ENCODE measurements at places on chromosomes 13 and 19. TPM values are rescaled to one million over a fixed set of nuclear protein-coding genes. Genes with fewer than 3 reads are reported as not detected.
A peak's percentile ranks its signal among the peaks of the same experiment; 100 is the strongest.

CATSPERD gene
- 6.4 TPM for total RNA-seq

RAB3D gene
- total RNA-seq, result 53.6 TPM

KRTDAP gene
- 0.89 TPM for total RNA-seq

NDFIP2 gene
- total RNA-seq, result 30.0 TPM

CEACAM3 gene
- 4.3 TPM for total RNA-seq

PRTN3 gene
- not detected for total RNA-seq

CFAP97D2 gene
- total RNA-seq, result 1.8 TPM

NCR1 gene
- total RNA-seq, result 2.4 TPM

FPR1 gene
- total RNA-seq, result 105 TPM

GPR12 gene
- not detected for total RNA-seq

DNA sequence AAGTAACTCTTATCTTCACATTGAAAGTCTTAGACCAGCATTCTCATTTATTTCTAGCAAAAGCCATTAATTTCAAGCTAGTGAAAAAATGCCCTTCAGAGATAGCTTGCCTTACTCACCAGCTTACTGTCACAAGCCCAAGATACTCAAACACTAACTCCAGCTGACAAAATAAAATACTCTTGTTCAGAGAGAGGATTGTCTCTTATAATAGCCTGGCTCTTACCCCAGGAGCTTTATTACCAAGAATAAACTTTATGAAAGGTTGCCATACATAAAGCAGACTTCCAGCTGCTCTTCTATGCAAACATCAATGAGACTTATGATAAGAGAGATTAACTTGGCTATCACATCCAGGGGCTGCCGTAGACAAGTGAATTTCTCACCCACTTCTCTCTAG is 53.6 kb downstream of the XPO4 start:
- DNase-seq, result no peak

- DNase-seq, result no peak
These were observed 784.4 kb downstream of the DACH1 start for GRCh38 chr13:71082631-71083030.

- peak; percentile 77 for DNase-seq
These were observed 330.8 kb downstream of the DLEU7 start for GRCh38 chr13:50512474-50513299.

- DNase-seq, result no peak
These were observed 7.6 kb downstream of the MTIF3 start for GRCh38 chr13:27442797-27443196.

- DNase-seq, result no peak
These were observed 473.3 kb downstream of the ITGBL1 start for GRCh38 chr13:101925731-101926130.

DNA sequence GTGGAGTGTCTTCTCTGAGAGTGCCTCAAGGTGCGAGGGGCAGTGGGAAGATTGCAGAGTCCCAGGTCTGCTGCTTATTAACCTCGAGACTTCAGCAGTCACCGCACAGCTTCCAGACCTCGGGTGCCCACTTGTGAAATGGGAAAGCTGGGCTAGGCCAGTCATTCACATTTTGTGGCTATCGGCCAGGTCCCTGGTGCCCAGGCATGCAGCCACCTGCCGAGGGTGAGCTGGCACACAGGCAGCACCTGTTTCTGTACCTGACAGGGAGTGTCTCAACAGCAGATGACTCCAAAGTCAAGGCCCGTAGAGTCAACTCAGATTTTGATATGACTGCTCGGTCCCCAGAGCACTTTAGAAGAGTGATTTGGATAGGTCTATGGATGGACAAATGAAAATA is 21.9 kb downstream of the UQCRFS1 start:
- DNase-seq, result no peak

DNA sequence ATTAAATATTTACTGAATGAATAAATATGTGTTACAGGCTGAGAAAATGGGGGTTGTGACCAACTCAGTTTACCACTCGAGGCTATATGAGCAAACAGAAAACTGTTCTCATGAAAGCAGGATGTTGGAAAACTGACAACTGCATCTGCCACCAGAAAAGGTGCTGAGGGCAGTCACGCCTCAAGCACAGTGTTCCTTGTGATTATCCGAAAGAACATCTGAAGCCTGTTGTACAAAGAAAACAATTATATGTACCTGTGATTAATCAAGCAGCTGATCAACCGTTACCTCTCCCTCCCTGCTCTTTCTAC is 6.2 kb upstream of the KLK13 start:
- no peak for DNase-seq

- DNase-seq, result no peak
These were observed 242.5 kb upstream of the SERP2 start for GRCh38 chr13:44131069-44131614.

GRCh38 chr13:86569119-86569518 is 769.9 kb upstream of the SLITRK6 start:
- DNase-seq, result no peak

GRCh38 chr13:48318821-48319511 is 15.4 kb downstream of the RB1 start:
- peak; percentile 60 for DNase-seq

Data from lower lobe of right lung (tissue), 2 donors.